ENCODE measurements at places on chromosomes 12 and 14.

DNA sequence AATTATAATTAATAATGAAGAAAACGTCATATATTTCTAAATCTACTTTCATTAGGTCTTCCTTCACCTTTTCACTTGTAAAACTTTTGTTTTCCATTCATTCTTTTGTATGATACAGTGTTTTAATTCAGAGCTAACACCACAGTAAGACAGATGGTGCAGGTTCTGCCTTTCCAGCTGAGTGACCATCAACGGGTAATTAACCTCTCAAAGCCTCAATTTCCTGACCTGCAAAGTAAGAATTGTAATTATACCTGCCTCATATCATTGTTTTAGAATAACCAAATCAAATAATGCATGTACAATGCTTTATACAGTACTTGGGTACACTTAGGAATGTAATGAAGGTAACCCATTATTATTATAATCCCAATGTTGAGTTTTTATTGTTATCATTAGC is 157.6 kb downstream of the FOXA1 start:
- DNase-seq: no peak

GRCh38 chr12:104695453-104696148 is 238.9 kb downstream of the CHST11 start:
- DNase-seq: peak; percentile 87

- no peak for DNase-seq
Measured at GRCh38 chr12:57725851-57726150, 12.7 kb downstream of the AGAP2 start.

DNA sequence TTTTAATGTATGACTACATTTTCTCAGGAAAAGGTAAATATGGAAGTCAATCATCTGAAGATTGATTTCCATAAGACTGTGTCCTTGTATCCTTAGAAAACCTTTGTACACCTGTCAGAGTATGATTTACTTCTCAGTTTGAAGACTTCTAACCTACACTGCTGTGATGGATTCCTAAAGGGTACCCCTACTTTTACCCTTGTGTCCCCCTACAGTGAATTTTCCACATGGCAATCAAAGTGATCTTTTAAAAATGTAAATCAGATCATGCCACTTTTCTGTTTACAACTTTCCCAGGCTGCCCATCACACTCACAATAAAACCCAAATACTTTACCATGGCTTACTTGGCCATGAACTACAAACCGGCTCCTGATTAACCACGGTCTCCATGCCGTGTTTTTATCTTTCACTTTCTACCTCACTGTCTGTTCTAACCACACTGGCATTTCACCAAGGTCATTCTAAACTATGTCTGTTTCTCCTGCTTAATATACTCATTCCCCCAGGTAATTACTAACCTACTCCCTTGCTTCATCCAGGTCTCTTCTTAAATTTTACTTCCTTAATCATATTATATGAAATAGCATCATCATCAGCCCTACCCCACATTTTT is 8.1 kb downstream of the DNAI7 start:
- peak; percentile 37 for DNase-seq

DNA sequence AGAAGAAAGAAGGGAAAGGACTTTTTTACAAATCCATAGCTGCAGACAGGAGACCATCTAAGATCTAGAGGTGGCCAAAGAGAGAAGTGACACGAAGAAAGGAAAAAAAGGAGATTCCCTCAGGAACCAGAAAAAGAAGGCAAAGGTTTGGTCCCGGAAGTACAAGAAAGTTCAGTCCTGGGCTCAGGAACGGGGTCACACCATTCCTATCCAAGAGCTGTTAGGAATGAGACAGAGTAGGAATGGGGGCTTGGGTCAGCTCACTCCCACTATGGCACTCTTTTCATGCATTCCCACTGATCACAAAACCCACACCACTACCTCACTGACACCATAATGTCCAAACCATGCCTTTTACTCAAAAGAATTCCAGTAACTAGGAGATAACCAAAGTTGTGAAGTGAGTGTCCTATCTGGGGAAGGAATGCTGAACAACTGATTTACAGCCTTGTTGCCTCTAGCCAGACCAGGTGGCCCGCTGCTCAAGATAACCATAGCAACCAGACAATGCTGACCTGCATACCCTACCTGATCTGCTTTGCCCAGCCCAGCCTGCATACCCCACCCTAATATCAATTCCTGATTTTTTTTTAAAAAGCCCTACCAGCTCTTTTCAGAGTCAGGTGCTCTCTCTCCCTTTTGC is 8.4 kb downstream of the PPP2R3C start:
- no peak for DNase-seq

DNA sequence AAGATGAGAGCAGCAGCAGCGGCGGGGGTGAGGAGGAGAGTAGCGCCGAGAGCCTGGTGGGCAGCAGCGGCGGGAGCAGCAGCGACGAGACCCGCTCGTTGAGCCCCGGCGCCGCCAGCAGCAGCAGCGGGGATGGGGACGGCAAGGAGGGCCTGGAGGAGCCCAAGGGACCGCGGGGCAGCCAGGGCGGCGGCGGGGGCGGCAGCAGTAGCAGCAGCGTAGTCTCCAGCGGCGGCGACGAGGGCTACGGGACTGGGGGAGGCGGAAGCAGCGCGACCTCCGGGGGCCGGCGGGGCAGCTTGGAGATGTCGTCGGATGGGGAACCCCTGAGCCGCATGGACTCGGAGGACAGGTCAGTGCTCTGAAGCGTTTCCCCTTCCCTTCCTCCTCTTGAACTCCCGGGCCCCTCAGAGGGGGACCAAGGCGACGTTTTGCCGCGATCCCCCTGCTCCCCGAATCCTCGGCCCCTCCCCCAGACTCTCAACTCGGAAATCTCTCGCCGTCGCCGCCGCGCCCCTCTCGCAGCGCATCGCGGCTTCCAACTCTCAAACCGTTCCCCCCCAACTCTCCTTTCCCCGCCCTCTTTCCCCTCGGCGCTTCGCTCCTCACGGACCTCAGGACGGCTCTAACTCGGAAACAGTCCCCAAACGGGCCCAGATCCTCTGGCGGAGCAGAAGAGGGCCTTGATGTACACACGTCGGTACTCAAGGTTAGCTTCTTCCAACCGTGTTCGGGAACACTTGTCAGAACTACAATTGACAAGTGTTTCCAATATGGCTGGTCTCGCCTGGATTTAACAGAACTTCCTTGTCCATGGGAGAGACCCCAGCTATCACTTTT is 947 bp downstream of the AEBP2 start:
- peak; percentile 80 for DNase-seq

- DNase-seq: no peak
Measured at GRCh38 chr14:89184952-89185351, 232.1 kb downstream of the FOXN3 start.

GRCh38 chr12:98355322-98355721 is 160.1 kb upstream of the TMPO start:
- DNase-seq: no peak

GRCh38 chr14:100678469-100678828 is 48.2 kb upstream of the DLK1 start:
- DNase-seq: no peak

DNA sequence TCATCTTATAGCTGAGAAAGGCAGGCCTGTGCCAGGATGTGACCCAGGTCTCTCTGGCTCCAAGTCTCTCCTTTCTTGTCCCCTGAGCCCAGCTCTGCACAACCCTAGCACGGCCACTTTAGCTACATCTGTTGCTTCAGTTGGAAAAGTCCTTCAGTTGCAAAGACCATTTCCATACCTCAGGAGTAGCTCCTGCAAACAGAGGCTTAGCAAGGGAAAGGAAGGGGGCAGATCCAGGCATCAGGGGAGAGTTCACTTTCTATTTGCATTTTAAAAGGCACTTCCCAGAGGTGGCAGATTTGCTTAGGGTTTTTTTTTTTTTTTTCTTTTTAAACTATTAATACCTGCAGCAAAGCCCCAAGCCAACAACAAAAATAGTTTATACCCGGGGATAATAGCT is 3.0 kb upstream of the PITPNM2 start:
- no peak for DNase-seq

- DNase-seq: peak; percentile 64
Measured at GRCh38 chr14:103522649-103523574, at the start of gene CKB. Gene CKB, minus strand, starts transcription at chr14:103522830. Its CDS starts 337 bp downstream, at chr14:103522493.

DNA sequence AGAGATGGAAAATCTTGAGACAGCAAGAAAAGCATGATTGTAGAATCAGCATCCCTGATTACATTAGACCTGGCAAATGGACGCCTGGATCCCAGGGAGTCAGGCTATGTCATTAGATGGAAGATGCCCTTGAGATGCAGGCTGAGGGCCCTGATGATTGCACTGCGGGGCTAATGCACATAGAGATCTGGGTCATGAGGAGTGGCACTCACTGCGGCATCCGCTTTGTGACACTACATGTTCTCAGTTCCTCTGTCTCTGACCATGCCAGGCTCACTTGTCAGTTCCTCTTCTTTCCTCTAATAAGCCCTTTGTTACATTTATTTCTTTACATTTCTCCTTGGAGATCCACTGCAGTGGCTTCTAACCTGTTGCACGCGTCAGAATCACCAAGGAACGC is 70.1 kb upstream of the GPATCH2L start:
- no peak for DNase-seq

DNA sequence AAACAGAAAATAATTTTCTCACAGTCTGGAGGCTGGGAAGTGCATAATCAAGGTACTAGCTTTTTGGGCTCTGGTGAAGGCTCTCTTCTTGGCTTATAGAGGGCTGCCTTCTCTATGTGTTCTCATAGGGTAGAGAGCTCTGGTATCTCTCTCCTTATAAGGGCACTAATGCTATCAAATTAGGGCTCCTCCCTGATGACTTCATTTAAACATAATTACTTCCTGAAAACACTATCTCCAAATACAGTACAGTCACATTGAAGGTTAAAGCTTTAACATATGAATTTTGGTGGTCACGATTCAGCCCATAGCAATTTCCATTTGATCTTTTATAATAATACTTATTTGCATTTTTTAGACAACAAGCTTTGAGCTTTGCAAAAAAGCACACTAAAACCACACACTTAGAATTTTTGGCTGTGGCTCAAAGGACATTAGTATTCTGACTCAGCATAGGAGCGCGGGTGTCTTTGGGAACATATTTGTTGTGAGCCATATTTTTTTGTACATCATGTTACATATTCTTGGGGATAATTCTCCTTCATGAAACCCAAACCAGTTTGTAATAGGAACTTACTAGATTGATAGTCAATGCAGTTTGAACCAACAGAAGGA is 808.1 kb upstream of the FBXO33 start:
- DNase-seq: no peak

DNA sequence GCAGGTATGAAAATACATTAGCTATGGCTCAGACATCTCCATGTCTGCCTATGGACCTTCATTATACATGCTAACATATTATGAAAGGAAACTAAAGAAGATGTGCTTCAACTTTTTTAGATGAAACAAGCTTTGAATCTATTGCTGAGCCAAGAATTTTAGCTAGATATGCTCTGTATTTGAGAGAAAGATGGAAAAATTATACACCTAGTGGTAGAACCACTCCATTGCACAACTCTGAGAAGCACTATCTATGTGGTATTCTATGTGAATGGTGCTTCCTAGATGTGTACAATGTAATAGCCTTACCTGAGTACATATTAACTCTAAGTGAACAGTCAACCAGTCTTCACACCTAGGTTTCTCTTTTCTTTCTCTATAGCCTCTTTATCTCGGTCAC is 17.3 kb downstream of the EPYC start:
- no peak for DNase-seq

GRCh38 chr12:13661005-13661887 is 320.2 kb downstream of the GRIN2B start:
- DNase-seq: peak; percentile 17

- no peak for DNase-seq
Measured at GRCh38 chr12:111221062-111222026, 147.6 kb downstream of the PHETA1 start.

DNA sequence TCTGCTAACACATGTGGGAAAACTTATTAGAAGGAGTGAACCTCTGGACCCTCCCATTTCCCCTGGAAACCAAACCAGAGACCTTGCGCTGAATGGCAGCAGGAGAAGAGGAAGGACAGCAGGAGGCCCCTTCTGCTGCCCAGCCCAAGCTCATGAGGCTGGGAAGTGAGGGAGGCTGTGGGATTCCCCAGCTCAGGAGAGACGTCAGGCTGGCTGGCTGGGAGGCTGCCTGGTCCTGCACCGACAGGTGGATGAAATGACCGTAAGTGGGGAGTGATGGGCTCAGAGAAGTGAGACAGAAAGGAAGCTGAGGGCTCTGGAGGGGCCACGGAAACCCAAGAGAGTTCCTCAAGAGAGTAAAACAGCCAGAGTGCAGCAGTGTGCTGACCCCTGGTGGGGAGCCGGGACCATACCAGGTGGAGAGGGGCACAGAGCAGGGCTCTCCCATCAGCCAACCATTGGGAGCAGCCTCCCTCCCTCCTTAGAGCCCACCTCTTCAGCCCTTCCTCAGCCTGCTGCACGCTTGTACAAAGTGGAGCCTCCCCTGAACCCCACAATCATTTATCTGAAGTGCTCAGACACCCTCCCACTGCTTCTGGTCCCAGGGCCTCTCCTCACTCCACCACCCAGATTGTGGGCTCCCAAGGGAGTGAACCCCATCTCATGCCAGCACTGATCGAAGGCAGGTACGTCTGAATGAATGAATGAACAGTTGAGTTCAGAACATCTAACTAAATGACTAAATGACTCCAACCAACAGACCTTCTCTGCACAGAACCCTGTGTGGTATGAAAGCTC is 14.0 kb downstream of the TAMALIN start:
- DNase-seq: peak; percentile 75

DNA sequence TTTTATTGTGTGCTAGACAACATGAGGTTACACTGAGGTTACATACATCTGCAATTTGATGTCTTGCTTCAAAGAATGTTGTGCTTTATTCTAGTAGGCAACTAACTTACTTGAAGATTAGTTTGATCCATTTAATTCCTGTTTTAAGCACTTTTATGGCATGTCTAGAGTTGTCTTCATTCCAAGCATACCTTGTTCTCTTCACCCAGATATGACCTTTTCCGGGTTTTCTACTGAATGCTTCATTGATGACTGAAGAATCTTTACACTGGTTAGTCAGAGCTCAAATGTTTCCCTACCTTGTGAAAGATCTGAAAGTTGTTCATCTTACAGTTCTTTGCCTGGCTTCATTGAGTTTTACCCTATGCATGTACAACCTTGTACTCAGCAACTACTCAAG is 274.0 kb upstream of the KITLG start:
- DNase-seq: no peak

GRCh38 chr14:53539489-53540126 is 386.5 kb upstream of the DDHD1 start:
- DNase-seq: peak; percentile 78

GRCh38 chr14:77808250-77808649 is 8.3 kb downstream of the ADCK1 start:
- DNase-seq: no peak

Data from common myeloid progenitor, CD34-positive (primary cell).